Head of caudate nucleus (tissue), 42 donors: ENCODE measurements at places on chromosomes 11 and 22.

DNA sequence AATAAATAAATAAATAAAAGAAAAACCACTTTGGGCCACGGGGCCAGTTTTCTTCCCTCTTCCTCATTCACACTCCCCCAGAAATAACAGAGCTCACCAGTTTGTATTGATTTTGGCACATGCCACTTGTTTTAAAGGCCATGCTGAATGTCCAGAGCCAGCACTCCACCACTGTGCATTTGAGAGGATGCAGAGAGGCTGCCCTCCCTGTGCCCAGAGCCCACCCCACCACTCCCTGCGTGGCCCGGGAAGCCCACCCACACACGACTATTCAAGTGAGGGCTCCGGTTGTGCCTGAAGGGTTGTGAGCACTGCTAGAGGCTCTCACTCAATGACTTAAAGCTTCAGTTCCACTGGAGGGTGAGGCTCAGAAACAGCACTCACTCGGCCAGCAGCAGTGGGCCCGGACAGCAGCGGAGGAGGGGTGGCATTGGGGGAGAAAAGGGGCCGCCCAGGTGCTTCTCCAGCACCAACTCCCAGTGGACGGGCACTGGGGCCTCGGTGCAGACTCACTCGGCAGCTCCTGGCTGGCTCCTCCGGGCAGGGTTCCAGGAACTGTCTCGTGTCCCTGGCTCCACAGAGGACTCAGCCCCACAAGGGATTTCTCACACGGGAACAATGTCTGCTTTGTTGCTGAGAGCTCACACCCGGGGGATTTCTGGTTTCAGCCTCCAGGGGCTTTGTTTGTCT lies 112.7 kb downstream of the SHANK2 start:
- peak; percentile 96 for DNase-seq

DNA sequence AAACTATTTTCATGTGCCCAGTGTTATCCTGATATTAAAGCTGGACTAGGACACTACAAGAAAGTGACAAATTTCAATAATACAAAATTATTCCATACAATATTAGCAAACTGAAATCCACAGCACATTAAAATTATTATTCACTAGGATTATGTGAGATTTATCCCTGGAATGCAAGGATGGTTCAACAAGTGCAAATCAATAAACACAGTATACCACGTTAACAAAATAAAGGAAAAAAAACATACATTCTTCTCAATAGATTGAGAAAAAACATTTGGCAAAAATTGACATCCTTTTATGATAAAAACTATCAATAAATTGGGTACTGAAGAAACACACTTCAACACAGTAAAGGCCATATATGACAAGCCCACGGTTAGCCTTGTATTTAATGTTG lies 1758.2 kb upstream of the RAG2 start:
- no peak for DNase-seq

DNA sequence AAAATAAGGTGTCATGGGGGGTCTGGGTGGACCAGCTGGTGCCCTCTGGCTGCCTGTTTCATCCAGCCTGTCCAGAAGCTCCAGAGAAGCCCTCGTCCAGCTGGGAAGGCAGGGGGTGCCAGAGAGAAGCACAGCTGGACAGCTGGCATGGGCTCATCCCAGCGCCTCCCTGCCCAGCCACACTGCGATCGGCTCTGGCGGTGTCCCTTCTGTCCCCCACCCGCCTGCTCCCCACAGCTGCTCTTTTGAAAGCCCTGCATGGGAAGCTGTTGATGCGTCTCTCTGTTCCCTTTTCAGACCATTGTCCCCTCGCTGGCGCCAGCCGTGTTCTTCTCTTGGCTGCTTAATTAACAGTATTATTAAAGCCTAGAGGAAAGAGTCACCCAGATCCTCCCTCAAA lies 86.5 kb downstream of the MN1 start:
- peak; percentile 89 for DNase-seq

- no peak for DNase-seq
These were observed 13.1 kb downstream of the CABP7 start for GRCh38 chr22:29732883-29733282.

GRCh38 chr11:29129844-29130243 lies 887.0 kb downstream of the KCNA4 start:
- DNase-seq, result no peak

GRCh38 chr11:36394056-36394455 lies 98.0 kb downstream of the PRR5L start:
- DNase-seq, result no peak

DNA sequence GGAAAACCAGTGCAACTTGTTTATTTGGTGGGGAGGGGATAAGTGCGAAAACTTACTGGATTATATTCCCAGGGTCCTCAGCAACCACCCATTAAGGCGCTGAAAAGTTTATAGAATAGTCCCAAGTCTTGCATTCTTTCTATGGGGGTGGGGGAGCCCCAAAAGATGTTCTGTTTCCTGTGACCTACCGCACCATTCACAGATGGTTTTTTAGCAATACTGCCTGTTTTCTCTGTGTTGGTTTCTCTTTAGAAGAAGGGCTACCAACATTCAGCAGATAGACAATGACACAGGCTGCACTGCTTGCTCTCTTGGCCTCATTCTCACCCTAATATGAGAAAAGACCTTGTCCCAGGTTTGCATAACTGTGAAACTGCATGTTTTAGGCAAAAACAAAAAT lies 86.5 kb downstream of the FAM76B start:
- no peak for DNase-seq

GRCh38 chr11:67055812-67056211 lies 835 bp upstream of the RHOD start:
- DNase-seq, result peak; percentile 57

- no peak for DNase-seq
These were observed 132.2 kb upstream of the PLET1 start for GRCh38 chr11:112392904-112393303.

DNA sequence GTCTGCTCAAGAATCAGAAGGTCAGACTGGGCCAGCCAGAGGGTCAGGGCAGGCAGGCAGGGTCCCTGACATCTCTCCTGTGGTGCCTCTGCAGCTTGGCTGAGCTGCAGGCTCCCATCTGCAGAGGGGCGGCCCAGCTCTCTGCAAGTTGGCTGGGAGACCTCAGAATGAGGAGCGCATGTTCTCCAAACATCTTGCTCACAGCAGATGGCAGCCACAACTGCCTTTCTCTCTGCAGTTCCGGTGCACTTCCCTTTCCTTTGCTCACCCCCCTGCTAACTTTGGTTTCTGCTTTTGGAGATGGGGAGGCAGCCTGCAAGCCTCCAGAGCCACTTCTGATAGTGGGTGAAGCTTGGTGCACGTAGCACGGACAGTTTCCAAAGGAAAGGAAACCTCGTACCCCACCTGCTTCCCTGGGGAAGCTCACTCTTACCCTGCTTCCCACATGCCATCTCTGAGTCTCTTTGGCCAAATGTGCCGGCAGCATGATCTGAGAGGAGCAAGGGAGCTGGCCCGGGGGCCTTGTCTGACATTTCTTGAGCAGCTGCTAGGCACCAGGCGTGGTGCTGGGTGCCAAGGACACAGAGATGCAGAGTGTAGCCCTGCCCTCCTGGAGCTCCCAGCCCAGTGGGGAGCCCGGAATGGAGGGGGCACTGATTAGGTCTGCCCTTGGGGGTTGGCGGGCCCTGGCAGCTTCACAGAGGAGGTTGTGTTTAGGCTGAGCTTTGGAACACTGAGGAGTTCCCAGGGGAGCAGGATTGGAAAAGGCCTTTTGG lies 18.2 kb downstream of the DAGLA start:
- no peak for DNase-seq

- DNase-seq, result no peak
These were observed 4.2 kb upstream of the SORL1-AS1 start for GRCh38 chr11:121456816-121457431.

- no peak for DNase-seq
These were observed 34.0 kb downstream of the RTL6 start for GRCh38 chr22:44464000-44464399.

DNA sequence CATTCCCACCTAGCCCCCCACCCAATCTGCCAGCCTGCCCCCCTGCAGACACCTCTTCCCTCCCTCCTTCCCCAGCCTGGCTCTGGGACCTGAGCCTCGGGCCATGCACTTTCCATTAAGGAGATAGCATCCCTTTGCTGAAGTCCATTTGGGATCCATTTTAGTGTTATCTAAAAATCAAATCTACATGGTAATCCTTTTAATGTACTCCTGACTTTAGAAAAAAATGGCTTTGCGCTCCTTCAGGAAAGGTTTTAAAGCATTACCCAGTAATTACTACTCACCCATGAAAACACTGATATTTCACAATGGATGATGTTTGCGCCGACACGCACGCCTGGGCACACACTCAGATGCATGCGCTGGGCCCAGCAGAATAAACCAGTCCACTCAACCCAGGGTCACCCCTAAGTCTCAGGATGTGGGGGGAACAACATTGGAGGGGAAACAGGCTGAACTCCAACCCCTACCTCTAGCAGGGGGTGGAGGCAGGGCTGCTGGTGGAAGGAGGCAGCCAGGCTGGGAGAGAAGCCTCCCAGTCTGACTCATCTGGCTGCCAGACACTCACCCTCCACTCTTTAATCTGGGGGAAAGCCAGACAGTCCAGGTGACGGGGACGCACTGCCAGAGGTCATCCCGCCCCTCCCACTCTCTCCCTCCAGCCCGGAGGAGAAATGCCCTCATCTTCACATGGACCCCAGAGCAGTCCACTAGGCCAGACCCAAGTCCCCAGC lies 29.8 kb downstream of the LMO1 start:
- no peak for DNase-seq

- no peak for DNase-seq
These were observed 268.5 kb downstream of the TTC28 start for GRCh38 chr22:28411125-28411524.

DNA sequence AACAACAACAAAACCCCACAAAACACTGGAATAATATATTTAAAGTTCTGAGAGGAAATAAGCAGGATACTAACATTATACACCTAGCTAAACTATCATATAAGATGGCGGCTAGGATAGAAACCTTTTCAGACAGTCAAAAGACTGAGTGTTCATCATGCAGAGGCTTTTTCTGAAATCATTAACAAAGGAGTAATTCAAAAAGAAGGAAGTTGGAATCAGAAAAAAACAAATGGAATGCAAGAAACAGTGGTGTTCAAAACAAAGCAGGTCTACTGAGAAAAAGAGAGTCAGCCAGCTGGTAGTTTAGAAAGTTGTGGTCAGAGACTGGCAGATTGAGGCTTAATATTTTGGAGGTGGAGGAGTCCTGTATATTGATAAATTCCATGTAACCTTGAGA lies 30.1 kb upstream of the ZBTB44 start:
- no peak for DNase-seq

DNA sequence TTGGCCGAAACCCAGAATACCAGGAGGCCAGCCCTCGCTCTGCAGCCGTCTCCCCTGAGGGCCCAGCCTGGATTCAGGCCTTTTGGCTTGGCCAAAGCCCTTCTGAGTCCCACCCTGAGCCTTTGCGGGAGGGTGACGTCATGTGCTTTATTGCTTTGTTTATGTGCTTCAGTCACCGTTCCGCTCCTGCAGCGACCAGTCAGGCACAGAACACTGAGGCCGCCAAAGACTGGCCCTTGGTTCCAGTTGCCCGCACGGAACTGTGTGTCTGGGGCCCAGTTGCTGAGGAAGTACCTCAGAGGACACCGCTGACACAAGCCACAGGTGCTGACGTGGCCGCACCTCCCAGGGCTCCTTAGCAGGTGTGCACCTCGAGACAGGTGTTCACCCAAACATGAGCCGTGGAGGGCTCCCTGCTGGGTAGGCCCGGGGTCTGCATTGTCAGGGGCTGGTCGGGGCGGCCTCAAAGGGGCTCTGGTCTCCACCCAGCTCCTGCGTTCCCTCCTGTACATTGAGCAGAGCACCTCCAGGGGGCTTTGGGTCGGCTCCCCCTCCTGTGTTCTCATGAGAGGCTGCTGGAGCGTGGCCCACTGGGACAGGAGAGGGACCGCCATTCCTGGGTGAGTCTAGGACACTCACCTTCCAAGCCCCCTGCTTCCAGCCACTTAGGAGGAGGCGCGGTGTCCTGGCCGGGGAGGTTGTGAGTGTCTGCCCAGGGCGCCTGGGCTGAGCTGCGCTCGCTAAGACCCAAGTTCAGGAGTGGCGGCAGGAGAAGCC lies 376.8 kb downstream of the TBC1D22A start:
- DNase-seq, result no peak

DNA sequence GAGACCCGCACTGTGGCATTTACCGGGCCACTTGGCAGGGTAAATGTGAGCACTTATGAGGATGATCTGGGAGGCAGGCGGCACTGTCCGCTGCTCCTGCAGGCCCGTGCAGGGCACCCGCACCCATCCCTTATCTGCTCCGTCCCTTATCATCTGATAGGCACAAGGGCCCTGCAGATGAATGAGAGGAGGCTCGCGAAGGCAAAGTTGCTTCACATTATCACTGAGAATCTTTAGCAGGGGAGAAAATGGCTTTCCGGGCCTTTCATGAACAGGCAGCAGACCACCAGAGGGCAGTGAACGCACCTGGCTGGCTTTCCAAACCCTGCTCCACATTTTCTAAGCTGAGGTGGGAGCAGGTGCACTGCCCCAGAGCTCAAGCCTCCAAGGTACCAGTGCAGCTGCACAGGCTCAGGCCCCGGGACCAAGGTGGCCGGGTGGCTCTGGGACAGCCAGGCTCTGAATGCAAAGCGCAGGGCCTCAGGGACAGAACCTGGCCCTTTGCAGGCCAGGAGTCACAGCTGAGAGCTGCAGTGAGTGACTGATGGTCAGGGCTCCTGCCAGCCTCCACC lies 165.6 kb downstream of the SHANK2 start:
- DNase-seq, result peak; percentile 29

DNA sequence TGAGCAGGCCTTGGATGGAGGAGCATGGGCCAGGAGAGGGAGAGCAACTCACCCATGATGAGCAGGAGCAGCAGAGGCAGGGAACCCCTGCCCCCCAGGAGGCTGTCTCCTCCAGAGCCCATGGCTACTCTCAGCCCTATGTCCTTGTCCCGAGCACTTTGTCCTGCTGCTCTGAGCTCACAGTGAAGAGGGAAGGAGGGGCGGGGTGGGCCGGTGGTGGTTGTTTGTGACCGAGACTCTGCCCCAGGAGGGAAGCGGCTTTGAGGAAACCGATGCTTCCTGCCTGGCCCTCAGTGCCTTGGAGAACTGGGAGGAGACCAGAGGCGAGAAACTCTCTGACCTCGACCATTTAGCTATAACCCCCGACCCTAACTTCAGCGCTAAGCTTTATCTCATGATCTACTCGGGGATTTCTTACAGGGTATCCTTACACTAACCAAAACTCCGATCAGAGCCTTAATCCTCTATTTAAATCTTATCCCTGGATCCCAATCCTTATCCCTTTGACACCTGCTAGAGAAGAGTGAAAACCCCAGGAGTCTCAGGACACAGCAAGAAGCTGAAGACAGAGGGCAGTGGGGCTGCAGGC lies at the start of gene ROBO4:
ROBO4 (minus strand) TSS at position 192 of the 589 bp plus-strand sequence; CDS start at position 122, 70 bp downstream.
- DNase-seq, result no peak

DNA sequence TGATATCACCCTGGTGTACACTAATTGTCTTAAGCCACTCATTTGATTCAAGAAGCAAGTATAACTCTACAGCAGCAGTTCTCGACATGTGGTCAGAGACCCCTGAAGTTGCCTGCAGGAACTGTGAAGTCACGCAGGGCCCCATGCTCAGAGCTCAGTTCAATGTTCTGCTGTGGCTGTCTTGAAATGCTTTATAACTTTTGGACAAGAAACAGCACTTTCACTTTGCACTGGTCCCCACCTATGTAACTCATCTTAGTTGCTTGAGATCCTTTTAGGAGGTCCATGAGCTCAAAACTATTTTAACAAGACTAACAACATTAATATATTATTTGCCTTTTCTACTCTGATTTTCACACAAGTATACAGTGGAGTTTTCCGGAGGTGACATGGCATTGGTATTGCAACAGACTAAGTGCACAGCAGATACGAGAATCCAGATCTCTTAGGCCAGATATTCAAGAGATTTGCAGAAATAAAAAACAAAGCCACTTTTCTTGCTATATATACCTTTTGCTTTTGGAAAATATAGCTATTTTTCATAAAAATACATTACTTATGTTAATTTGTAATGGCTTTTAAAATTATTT lies 64.8 kb downstream of the PRR5L start:
- DNase-seq, result no peak

GRCh38 chr11:559020-559620 lies 1.4 kb downstream of the LMNTD2 start:
- DNase-seq, result no peak
